ENCODE measurements at places on chromosomes 11 and 22.
A peak's percentile ranks its signal among the peaks of the same experiment; 100 is the strongest.

DNA sequence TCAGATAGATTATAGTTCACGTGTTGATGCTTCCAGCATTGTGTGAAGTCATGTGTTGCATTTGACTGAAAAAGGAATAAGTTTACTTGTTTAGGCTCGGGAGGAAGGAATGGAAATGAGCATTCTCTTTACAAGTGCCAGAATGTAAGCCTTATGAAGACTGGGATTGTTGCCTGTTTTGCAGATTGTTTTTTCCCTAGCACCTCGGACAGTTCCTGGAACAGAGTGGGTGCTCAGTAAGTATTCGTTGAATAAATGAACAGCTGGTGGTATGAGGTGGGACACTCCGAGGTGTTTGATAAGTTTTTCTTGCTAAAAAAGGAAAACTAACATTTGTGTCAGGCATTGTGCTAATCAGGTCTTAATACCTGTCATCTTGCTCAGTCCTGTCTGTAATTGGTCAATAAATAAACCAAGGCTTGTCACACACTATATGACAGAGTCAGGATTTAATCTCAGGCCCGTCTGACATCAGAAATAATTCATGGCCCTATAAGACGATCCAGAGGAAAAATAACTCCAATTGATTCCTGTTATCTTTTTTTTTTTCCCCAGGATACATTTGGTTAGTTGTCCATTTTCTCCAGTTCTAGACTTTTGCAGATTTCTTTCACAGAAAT lies 304.7 kb downstream of the NELL1 start:
- no peak for DNase-seq

GRCh38 chr22:23200898-23201297 lies 20.6 kb downstream of the BCR start:
- no peak for DNase-seq

- DNase-seq: no peak
Measured at GRCh38 chr11:79667380-79667779, 226.6 kb upstream of the TENM4 start.

GRCh38 chr11:15927864-15928217 lies 428.5 kb downstream of the SOX6 start:
- no peak for DNase-seq

DNA sequence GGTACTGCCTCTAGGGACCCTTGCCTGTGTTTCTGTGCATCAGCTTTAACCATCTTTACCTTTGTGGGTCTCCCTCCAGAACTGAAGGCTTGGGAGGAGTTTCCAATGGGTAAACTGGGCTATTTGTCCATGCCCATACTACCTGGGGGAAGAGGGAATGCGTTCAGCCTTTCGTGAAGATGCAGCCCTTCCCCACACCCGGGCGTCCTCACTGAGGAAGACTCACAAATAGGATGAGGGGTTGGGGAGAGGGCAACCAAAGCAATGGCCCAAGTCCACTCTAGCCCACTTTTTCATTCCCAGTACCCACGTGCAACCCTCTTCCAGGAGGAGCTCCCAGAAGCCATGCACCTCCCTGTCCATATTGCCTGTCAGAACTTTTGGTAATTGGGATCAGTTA lies 61.8 kb upstream of the ADA2 start:
- no peak for DNase-seq

GRCh38 chr22:39356464-39356863 lies 6.7 kb downstream of the SYNGR1 start:
- DNase-seq: no peak

- no peak for DNase-seq
Measured at GRCh38 chr22:33666279-33666960, 253.9 kb downstream of the LARGE1 start.

DNA sequence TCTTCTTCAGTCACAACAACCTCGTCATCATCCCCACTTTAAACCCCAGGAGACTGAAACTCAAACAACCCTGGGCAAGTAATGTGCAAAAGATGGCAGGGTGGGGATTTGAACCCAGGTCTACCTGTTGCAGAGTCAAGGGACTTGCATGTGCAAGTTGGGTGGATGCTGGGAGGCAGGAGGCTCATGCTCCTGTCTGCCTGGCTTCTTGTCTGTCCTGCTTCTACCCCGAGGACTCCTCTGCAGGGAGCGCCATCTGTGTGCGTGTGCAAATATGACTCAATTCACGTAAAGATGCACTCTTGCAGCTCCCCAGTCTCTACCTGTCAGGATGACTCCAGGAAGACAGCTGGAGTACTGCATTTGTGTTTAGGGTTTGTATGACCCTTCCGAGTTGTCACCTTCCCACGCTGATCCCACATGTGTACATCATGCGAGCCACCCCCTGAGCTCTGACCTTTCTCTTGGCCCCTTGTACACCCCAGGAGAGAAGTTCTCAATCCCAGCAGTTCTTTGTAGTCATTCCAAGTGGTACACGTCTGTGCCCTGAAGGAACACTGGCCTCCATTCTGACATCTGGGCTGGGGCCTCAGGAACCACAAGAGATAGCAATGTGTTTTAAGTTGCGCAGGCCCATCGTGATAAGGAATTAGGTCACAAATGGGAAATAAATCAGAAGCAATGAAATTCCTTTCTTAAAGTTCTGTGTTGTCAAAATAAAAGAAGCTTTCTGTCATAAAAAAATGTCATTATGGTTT lies 95.7 kb downstream of the CWC15 start:
- DNase-seq: no peak

DNA sequence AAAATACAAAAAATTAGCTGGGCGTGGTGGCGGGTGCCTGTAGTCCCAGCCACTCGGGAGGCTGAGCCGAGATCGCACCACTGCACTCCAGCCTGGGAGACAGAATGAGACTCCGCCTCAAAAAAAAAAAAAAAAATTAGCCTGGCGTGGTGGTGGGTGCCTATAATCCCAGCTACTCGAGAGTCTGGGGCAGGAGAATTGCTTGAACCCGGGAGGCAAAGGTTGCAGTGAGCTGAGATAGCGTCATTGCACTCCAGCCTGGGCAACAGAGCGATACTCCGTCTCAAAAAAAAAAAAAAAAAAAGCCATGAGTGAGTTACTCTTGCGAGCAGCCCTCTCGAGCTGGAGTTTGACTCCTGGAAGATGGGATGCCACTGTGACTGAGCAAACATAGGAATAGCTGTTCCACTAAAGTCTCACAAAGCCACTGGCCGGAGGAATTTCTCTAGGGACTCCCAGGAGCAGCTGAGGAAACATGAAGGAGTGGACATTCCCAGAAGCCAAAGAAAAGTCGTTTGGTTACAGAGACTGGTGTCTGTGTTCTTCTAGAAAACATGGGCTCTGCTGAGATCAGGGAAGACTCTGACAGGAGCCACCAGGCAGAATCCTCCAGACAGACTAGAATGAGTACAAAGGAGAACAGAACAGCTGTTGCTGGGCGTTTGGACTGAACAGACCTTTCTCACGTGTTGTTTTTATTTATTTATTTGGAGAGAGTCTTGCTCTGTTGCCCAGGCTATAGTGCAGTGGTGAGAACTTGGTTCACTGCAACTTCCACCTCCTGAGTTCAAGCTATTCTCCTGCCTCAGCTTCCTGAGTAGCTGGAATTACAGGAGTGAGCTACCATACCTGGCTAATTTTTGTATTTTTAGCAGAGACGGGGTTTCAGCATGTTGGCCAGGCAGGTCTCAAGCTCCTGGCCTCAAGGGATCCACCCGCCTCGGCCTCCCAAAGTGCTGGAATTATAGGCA lies 32.4 kb upstream of the MYH9 start:
- no peak for DNase-seq

- DNase-seq: peak; percentile 95
Measured at GRCh38 chr11:47213950-47214565, 716 bp upstream of the DDB2 start.

GRCh38 chr11:113952070-113952469 lies 22.8 kb upstream of the HTR3A start:
- no peak for DNase-seq

DNA sequence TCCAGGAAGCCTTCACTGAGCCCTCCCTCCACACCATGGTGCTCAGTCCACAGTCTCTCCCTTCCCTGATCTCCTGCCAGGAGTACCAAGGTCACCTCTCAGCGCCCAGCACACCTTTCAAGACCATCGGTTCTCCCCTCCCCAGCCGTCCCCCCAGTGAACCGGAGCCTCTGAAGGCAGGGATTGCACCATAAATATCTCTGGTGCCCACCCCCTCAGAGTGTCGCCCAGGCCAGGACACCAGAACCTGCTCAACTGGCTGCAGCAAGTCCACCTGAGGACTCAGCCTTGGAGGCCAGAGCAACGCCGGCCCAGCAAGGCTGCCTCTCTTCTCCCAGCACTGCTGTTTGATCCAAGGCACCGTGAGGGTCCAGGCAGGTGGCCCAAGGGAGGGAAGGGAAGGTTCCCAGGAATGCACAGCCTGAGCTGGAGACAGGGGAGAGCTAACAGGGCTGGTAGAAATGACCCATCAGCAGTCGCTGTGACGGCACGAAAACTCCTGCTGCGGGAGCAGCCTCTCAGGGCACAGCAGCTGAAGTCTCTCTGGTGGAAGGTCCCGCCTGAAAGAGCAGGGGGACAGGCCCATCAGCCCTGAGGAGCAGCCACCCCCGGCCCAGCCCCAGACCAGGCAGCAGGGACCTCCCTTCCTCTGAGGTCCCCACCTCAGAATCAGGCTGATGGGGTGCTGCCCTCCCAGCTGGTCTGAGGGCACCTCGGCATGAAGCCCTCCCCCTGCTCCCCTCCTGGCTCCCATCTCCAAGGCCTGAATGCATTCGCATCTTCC lies 80.3 kb downstream of the BUD13 start:
- no peak for DNase-seq

- no peak for DNase-seq
Measured at GRCh38 chr11:84580428-84580827, 1046.7 kb downstream of the DLG2 start.

- no peak for DNase-seq
Measured at GRCh38 chr11:59368238-59369022, 9.7 kb downstream of the OR5AN1 start.

- no peak for DNase-seq
Measured at GRCh38 chr22:44816141-44816540, 63.8 kb downstream of the ARHGAP8 start.

DNA sequence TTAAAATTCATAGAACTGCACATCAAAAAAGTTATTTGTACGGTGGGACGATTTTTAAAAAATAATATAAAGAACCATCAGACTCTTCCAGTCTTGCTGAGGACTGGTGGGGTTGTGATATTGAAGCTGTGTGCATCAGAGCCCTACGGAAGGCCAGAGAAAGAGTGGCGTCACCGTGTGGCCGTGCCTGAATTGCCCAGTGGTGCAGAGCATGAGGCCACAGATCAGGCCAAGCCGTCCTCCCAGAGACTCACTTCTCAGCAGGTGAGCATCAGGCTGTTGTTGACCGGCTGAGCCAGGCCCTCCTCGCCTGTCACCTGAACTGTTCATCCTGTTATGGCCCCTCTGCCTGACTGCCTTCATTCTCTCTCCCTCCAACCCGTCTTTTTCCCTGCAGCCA lies 1013.9 kb downstream of the TBC1D22A start:
- peak; percentile 56 for DNase-seq

GRCh38 chr11:86957976-86958646 lies 2.9 kb upstream of the FZD4 start:
- DNase-seq: no peak

DNA sequence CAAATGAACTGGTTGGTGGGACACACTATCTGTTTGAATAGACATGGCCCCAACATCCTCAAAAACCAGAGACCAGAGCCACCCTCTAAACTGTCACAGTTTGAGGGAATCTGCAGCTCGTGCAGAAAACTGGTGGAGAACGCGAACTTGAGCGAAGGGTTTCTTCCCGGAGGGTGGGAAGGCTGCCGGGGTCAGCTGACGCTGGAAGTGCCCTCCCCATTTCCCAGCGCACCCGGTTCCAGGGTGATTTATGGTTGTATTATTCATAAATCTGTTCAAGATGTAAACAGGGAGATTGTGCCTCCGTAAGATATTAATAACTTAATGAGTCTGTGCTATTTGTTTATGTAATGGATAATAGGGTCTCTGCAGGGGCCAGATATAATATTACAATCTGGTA lies 1396.7 kb downstream of the BRD1 start:
- DNase-seq: peak; percentile 17

GRCh38 chr22:37448516-37449127 lies 21.3 kb upstream of the ELFN2 start:
- no peak for DNase-seq

DNA sequence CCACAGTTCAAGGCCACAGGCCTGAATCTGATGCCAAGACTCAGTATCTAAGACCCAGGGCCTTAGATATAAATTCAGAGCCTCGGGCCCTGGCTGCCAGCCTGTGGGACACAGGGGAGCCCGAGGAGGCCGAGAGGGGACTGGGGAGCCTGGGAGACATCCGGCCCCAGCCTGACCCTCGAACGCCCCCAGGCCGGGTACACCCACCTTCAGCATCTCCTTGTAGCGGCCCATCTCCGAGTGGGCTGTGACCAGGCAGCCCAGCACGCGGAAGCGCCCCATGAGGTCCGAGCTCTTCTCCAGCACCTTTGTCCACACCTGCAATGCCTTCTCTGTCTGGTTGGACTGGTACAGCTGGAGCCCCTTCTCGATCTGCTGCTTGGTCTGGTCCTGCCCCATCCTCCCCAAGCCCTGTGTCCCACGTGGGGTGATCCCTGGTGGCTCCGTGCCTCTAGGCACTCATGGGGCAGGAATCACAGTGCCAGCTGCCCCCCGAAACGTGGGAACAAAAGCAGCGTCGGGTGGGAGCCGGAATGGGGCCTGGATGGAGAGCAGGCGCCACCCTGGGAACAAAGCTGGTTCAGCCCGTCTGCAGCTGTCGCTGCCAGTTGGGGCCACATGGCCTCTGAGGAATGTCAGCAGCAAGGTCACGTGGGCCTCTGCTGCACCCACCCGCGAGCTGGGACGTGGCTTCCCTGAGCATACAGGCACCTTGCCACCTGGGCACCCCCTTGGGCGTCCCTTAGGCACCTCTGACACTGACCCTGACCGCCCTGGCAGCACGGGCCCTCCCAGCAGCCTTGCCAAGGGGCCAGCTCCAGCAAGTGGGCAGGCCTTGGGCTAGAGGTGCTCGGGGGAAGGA lies at the start of gene RAPSN:
RAPSN (minus strand) TSS at position 571 of the 862 bp plus-strand sequence; CDS start at position 399, 172 bp downstream.
- DNase-seq: no peak

DNA sequence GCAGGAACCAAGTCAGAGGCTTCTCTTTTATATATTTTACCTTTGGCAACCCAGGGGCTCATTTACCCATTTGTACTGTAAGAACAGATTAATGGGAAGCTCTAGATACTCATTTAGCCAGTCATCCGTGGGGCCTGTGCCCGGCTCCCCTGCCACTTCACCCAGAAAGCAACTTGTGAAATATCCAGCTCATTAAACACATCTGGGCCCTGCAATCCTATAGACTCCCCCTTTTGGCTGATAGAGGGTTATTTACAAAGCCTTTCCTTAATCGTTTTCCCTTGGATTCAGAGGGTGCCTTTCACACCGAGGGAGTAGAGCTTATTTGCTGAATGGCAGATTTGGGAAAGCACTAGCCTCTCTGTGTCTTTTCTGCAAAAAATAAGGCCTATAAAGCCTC lies 118.7 kb upstream of the SORL1-AS1 start:
- no peak for DNase-seq

GRCh38 chr11:111978028-111978771 lies 41.1 kb downstream of the DIXDC1 start:
- DNase-seq: no peak

- DNase-seq: no peak
Measured at GRCh38 chr11:88367310-88367709, 29.8 kb upstream of the CTSC start.
